ENCODE measurements at places on chromosomes 6 and 20.

GRCh38 chr6:158142789-158143188 is 25.3 kb downstream of the SERAC1 start:
- DNase-seq = no peak

DNA sequence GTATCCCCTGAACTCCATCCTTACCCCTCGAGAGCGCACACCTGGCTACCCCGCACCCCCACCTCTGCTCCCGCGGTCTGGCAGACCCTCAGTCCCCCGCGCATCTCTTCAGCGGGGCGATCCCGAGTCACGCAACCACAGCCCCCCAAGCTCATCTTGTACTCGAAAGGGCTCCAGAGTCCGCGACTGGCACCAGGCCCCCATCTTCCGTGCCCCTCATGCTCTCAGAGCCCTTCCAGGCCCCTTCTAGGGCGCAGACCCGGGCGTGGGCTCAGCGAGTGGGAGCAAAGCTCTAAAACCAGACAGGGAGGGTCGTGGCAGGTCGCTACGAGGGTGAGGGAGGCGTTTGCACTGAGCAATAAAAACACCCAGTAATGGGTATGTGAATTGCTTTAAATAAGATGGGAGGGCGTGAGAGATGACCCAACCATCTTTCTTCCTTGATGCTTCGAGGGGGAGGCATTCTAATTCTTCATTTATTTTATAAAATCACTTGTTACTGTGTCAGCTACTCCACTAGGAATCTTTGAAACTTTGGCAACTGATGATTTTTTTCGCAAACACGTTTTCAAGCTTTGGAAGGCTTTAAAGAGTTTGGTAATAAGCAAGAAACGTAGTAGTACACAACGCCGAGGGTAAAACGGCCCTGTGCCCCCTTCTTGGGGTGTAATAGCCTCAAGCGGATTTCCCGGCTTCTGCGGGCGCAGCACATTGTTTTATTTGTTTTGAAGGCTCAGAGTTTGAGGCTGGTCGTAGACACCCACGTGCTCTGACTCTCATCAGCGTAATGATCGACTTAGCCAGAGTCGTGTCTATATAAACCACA is 42.6 kb upstream of the SUPT3H start:
- DNase-seq = peak; percentile 61

- DNase-seq = peak; percentile 1
Observed at GRCh38 chr6:125357515-125358256, 55.9 kb upstream of the HDDC2 start.

DNA sequence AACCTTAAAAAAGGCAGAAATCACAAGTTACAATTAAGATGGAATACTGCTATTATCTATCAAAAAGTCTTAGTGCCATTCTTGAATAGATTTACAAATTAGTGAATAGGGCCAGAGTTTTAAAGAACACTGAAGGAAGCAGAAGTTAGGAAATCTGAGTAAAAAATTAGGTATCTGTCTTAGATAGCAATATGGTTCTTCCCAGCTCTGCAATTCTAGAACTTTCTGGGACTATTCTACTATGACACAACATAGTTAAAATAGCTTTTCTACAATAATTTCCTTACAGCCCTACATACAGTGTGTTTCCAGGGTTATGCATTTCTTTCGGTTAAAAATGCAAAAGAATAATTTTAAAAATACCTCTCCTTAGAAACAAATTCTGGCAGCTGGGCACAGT is 18.2 kb downstream of the IFNGR1 start:
- DNase-seq = no peak

DNA sequence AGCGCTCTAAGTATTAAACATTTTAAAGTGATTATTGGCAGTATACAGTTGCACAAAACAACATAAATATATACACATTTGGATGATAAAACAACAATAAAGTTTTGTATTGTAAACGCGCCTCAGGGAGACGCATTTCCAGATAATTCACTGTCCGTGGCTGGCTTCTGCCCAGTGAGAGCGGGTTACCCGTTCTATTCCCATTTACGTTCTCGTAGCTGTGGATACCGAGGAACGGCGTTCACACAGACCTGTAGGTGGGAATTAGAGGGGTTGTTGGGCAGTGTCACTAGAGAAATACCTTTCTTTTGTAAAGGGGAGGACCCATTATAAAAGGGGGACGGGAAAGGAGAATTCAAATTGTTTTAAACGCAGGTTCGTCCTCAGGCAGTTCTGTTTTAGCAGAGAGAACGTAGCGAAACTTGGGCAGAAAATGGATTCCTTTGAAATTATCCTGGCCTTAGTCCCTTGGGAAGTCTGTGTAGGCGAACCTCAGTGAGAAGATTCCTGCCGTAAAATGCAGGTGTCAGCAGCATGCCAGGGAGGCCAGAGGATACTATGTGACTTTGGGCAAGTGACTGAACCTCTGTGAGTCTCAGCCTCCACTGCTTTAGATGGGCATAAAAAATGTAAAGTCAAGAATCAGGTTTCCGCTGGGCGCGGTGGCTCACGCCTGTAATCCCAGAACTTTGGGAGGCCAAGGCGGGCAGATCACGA is 756 bp downstream of the MTG2 start:
- no peak for DNase-seq

DNA sequence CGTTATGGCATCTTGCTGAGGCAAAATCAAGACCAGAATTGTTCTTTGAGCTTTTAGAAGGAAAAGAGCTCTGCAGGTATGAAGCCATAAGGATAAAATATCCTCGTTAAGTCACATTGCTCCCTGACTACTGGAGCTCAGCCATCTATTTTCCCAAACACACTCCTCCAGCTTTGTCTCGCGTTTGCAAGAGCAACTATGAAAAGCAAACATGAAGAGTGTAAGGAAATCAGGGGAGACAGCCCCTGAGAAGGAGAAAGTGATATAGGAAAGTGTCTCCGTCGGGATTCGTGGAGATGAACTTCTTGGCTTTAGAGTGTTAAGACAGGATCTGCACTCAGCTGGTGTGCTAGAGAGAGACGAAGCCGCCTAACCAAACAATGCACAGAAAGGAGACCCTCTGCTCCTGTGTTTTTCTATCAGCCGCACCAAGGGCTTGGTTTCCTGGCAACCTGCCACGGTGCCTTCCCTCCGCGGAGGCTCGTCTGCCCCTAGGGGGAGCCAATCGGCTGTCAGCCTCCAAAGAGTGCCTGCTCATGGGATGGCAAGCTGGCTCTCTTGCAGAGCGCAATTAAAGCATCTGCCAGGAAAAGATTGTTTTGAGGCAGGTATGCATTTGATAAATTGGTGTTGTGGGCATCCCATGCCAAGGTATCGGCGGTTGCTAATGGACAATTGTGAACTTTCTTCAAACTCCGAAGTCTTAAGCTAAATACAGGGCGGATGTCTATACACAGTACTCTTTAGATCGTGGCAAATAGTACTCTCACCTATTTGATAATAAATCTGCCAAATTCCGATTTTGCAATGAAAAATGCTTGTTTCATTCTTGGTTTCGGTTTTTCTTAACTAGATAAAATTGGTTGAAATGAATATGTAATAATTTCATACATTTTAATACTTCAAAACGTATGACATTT is 603.2 kb downstream of the RNF144B start:
- DNase-seq = no peak

DNA sequence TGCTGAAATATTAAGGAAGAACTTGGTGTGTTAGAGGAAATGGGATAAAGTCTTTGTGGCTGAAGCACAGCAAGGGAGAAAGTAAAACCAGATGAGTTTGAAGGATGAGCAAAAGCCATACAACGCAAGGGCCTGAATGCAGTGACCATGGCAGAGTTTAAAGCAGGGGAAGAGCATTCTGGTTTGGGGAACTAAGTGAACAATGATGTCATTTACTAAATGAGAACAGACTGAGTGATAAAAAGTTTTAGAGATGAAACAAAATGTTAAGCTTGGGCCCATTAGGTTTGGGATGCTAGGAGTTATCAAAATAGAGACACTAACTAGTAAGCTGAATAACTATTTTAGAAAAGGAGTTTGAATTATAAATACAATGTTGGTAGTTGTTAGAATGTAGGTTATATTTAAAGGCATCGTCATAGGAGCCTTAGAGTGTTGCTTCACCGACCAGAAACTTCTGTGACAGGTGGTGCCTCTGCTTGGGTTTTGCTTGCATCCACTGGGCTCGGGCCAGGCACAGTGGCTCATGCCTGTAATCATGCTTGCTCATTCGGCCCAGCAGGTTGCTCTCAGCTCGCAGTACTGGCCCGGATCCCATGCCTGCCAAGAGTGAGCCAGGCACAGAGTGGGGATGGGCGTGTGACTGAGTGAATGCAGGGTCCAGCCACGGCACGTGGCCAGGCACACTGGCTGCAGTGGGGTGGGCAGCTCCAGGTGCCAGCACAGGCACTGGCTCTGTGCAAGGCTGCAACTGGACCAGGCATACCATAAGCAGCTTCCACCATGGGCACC is 37.4 kb upstream of the OPRM1 start:
- DNase-seq = no peak

DNA sequence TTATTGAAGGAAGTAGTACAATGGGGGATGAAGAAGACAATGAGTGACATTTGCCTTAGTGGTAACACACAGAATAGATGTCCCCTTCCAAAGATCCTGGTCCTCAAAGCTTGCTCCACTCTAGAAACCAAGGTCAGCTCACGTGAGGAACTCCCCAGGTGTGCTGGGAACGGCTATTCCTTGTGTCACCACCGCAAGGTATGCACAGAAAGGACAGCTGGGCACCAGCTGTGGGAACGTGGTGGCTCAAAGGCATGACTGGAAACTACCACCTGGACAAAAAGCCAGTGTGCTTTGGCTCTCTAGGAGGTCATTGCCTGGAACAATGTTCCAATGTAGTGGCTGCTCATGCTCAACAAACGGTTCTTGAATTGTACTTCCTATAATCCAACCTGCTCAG is 94.0 kb downstream of the SLC22A3 start:
- no peak for DNase-seq

GRCh38 chr20:1934721-1935573 is 39.7 kb downstream of the SIRPA start:
- DNase-seq = no peak

DNA sequence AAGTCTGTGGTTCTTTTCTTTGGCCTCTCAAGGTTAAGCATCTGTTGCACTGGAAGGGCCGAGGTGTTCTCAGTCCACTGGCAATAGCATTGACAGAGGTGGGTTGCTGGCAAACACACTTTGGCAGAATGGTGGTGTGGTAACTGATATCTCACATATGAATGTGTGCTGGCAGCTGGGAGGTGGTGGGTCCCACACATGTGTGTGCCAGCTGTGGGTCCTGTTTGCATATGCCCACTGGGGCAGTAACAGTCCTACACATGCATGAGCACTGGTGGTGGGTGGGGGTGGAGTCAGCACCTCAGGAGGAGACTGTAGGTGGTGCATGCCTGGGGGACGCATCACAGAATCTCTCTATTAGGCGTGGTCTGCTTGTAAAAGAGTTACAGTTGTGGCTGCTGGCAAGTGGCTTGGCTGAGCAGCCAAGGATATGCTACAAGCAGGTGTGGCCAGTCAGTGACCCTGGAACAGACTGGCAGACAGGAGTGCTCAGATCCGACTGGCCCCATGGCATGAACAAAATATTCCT is 934.3 kb downstream of the GRIK2 start:
- no peak for DNase-seq

DNA sequence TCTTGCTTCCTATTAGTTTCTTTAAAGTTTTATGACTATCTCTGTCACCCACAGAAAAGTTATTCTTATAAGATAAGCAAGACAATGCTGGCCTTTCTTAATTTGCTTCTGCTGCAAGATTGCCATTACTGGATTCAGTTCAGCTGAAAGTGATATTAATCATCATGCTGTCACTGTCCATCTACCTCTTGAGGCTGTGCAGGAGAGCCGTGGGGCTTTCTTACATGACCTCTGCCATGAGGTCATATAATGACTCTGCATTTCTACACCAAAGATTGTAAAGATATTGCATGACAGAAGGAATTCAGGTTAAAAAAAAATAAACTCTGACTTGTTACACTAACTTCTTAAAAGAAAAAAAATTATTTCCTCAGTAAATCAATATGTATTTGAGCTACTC is 106.9 kb downstream of the TRDN start:
- DNase-seq = no peak

DNA sequence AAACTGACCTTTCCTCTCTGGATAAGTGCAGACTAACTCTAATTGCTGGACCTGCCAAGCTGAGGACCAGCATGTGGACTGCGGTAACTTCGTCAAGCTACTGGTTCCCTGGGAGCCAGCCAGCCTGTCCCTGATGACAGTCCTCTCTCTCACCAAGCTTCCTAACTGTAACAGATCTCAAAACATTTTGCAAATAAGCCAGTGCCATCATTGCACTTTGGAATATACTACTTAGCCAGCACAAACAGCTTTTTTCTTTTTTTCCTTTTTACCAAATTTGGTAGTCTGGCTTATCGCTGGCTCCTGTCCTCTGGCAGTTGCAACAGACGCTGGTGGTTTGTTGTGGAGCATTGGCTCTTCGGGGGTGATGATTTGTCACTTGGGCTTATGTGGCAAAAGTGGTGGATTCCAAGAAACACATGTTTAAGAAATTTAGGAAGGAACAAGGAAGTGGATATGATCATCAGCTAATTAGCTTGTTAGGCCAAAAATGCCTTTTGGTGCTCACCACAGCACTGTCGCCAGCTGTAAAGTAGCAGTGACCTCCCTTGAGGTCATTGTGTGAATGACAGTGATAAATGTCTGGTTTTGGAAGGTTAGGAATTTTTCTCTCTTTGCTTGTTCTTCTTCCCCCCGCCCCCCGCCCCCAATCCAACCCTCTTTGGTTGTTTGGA is 171.7 kb downstream of the CLIC5 start:
- DNase-seq = no peak

- DNase-seq = no peak
Observed at GRCh38 chr6:36716476-36717093, 19.0 kb downstream of the RAB44 start.

DNA sequence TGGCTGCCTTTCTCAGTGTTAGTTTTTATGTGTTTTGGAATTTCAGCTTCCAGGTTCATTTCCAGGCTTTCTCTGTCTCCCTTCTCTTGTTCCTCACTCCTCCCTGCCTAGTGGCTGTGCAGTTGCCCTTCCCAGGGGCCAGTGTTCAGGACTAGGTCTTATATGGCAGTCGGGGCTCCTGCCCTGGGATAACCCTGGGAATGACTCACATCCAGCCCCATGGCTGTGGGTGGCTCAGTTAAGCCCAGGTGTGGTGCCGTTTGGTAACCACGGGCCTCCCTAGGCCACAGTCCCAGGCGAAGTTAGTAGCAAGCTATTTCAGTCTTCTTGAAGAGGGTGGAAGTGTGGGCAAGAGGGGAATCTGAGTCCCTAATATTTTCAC is 57.4 kb upstream of the DDR1 start:
- no peak for DNase-seq

DNA sequence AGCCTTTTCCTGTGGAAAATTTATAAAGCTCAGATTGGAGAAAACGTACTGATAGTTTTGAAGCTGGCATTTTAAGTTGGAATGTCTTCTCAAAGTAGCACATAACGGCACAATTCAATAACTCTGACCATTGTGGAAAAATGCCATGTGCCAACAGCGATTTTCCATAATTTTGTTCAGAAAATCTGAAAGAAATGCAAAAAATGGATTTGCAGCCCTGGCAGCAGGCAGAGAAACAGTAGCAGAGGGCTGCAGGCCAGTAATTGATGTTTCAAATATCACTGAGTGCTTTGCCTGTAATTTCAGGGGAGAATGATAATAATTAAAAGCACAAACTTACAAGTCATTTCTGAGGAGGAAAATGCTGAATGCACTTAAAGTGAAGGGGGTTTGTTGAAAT is 507.4 kb downstream of the MAFB start:
- DNase-seq = no peak

Data from naive thymus-derived CD8-positive, alpha-beta T cell (primary cell).